Stimulated activated CD8-positive, alpha-beta memory T cell treated with anti-CD3 and anti-CD28 coated beads, Interleukin-4, amount 100 ng/mL, for 4 hours (primary cell): ENCODE measurements at places on chromosomes 1 and 21.

DNA sequence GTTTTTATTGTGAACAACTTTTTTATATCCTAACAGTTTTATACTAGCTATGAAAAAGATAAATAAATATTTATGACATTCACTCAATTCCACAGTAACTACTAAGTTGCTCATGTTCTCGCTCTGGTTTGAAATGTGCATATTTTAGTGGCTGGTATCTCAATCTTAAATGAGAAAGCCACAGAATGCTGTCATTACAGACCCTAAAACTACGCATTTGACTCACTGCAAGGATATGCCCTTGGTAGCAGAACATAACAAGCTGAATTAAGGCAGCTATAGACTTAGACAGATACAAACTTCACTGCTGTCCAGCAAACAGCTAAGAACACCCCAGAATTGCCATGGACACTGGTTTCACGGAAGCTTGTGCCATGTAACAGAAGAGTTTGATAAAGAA, 19.0 kb downstream of the DAB1 start:
- DNase-seq = no peak

GRCh38 chr1:21229246-21230000, 52.7 kb upstream of the EIF4G3 start:
- no peak for DNase-seq

DNA sequence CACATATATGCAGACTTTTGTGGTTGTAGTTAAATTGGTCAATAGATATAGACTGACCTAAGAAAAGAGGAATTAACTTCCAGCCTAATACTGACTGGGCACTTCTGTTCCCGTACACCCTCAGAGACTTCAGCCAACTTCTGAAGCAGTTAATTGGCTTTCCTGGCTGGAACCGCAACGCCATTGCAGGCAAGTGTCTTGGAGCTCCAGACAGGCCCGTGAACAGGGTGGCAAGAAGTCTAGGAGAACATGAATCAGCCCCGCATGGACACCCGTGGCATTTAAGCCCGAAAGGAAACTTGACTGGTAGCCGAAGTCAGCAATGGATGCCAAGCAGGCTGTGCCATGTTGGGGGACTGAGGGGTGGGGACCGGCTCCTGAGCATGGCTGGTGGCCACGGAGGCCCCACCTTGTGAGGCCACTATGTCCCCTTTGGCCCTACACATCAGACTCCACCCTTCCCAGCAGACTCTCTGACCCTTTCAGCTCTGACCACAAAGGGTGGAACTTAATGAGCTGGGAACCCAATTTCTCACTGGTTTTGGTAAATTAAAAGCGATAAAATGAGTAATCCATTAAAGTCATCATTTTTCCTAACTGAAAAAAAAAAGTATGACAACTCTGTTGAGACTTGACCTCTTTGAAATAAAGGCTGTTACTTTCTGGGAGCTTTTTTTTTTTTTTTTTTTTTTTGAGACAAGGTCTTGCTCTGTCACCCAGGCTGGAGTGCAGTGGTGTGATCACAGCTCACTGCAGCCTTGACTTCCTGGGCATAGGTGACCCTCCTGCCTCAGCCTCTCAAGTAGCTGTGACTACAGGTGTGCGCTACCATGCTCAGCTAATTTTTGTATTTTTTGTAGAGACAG, 54.1 kb downstream of the RUNX1 start:
- DNase-seq = no peak

DNA sequence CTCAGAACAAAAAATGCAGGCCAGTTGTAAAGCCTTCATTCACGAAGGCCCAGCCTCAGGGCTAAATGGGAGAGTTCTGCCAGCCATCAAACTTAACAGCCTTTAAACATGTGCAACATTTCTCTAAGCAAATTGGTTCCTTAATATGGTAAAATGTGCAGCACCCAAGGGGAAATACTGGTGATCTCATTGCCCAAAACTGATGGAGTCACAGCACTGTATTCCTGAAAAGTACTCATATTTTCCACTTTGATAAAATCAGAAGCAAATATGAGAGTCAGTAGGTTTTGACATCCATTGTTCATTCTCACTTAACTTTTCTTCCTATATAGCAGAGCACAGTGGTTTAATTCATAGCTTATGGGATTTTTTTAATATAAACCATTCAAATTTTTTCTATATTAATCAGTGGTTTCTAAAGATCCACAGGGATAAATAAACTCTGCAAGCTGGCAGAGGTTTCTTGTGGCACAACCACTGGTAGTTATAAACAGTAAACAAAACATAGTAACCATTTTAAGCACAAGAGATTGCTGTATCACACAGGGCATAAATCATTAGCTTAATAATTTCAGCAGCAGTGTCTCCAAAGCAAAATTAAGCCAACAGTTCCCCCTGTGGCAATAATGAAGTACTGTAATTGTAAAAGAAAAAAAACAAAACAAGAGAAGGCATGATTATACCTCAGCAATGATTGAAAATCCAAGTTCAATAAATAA, 106.9 kb upstream of the LYPLAL1 start:
- no peak for DNase-seq

DNA sequence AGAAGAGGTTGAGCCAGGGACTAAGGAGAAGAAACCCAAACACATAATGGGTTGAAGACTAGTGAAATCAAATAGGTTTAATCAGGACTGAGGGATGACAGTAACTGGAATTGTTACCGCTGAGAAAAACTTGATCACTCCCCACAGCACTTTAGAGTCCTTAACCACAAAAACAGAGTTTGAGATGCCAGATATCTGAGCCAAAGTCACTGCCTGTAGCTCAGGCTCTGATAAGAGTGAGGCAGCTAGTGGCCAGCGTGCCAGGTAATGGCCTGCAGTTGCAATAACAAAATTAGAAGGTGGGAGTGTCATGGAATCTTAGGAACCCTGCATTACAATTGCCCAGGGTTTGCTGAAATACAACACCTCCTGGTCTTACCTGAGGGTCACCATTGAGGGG, 48.0 kb downstream of the PRKAB2 start:
- DNase-seq = no peak

- no peak for DNase-seq
Measured at GRCh38 chr1:234925440-234926263, 203.0 kb downstream of the TOMM20 start.

DNA sequence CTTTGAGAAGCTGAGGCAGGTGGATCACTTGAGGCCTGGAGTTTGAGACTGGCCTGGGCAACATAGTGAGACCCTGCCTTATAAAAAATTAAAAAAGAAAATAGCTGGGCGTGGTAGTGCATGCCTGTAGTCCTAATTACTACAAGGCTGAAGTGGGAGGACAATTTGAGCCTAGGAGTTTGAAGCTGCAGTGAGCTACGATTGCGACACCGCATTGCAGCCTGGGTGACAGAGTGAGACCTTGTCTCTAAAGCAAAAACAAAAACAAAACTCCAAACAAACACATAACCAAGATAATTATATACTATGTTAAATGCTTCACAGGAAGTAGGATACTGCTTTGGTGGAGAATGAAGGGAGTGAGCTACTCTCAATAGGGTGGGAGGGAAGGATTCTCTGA, 5.4 kb upstream of the PAFAH2 start:
- no peak for DNase-seq

DNA sequence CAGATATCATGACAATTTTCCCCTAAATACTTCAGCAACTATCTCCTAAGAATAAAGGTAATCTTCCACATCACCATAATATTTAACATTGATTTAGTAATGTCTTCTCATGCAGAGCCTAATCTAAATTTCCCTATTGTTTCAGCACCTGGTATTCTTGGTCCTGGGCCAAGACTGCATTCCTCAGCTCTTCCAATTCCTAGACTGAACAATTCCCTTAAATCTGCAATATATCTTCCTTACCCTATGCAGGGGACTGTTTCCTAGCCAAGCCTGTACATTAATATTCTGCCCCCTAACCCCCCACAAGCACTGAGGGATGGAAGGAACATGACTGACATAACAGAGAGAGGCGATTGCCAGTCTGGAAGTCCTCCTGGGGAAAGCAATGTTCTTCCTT, 28.7 kb upstream of the DISP1 start:
- no peak for DNase-seq

DNA sequence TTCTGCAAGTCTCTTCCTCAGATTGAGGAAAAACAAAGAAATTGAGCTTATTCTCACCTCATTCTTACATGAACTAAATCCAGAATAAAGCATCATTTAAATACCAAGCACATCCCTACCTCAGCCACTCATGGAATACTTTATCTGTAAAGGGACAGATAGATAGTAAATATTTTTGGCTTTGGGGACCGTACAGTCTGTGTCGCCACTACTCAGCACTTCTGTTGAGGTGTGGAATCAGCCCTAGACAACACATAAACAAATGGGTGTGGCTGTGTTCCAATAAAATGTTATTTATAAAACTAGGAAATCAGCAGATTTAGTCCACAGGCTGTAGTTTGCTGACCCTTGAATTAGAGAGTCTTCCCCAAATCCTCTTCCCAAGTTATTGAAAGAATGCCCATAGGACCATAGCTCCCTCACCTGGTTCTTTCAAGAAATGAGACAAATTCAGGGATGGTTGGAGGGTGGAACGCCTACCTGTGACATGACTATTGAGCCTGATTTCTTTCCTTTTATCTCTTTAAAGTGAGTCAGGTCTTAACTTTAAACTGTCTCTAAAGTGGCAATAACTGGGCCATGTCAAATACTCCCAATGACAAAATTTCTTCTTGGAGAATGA, 878.5 kb downstream of the USP25 start:
- no peak for DNase-seq

DNA sequence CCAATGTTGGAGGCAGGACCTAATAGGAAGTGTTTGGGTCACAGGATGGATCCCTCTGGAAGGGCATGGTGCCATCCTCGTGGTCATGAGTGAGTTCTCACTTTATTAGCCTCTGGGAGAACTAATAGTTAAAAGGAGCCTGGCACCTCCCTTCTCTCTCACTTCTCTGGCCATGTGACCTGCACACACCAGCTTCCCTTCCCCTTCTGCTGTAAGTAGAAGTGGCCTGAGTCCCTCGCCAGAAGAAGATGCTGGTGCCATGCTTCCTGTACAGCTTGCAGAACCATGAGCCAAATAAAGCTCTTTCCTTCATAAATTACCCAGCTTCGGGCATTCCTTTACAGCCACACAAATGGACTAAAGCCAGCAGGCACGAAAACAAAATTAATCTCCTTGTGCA, 23.6 kb downstream of the ACOT7 start:
- DNase-seq = no peak

DNA sequence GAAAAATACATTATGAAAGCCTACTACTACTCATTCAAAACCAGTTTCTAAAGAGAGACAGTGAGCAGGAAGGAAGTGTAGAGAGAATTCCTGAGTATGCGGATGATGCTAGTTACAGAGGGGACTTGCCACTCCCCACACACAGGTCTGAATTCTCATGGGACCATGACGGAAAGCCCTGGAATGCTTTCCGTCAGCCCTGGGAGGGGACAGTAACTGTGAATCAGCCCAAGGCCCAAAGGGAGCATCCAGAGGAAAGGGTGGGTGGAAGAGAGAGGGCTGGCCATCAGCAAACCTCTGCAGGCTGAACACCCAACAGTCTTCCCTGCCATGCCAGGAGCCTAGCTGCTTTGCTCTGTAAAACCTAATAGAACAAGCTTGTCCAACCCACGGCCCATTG, 36.4 kb downstream of the RCSD1 start:
- no peak for DNase-seq

- DNase-seq = no peak
Measured at GRCh38 chr21:41481191-41481590, 26.8 kb downstream of the TMPRSS2 start.

GRCh38 chr1:221839782-221840395, 98.0 kb upstream of the DUSP10 start:
- peak; percentile 71 for DNase-seq

DNA sequence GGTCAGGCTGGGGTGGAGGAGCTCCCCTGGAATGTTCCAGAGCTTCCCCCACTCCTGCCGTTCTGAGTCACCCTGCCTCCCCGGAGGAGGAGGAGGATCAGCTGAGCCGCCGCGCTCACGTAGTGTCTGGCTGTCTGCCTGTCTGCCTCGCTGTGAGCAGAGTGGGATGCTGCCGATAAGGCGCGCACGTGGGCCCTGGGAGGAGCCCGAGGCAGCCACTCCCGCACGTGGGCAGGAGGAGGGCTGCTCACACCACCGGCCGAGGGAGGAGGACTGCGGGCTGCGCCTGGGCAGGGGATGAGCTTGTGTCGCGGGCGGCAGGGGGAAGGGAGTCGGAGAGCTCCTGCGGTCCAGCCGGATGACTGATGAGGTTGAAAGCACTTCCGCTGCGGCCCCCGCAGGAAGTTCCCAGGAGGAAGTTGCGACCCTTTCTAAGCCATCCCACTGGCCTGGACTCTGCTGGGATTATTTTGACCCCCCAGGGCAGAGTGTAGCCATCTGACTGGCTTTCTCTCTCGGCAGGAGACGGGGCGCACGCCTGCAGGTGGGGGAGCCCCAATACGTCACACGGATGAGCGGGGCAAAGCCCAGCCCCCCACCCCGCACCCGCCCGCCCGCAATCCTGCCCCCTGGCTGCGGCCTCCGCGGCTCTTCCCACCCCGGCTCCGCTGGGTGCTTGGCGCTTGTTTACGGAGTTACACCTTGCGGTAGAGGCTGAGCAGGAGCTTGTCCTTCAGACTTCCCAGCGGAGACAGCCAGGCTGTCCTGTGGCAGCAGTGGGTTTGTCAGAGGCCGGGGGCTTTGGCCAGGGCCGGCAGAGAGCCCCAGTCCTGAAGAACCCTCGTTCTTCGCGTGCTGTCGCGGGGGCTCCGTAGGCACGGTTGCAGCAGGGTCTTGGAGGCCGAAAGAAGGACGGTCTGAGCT, 9.8 kb downstream of the PDXK start:
- peak; percentile 54 for DNase-seq

GRCh38 chr1:242017580-242018233, 18.8 kb upstream of the MAP1LC3C start:
- no peak for DNase-seq

DNA sequence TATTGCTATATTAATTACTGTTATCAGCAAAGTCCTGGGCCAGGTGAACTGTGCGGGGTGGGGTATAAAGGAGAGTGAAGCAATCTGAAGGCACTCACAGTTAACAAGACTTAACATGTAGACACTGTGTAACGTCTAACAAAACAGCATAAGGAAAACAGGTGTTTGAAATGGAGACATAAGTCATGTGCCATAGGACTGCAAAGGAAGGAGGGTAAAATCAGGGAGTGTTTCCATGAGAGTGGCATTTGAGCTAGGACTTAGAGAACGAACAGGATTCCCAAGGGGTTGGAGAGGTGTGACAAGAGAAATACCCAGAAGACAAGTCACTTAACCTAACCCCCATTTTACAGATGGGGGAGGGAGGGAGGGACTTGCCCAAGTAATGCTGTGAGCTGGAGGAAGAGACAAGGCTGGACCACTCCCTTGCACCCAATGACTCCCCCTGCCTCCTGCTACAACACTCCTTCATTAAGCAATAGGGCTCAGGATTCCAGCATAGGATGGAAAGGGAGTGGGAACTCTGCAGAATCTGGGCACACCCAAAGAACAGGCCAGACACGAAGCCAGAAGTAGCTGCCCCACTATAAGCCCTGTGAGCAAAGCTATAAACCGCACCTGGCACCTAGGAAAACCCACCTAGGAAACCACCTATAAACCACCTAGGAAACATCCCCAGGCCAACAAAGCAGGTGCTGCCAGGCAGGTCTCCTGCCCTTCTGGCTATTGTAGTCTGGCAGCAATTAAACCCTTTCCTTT, 6.6 kb downstream of the PEF1 start:
- DNase-seq = no peak
